ENCODE measurements at places on chromosomes 1 and 21. TPM values are rescaled to one million over a fixed set of nuclear protein-coding genes. Genes with fewer than 3 reads are reported as not detected.
A peak's percentile ranks its signal among the peaks of the same experiment; 100 is the strongest.

DNA sequence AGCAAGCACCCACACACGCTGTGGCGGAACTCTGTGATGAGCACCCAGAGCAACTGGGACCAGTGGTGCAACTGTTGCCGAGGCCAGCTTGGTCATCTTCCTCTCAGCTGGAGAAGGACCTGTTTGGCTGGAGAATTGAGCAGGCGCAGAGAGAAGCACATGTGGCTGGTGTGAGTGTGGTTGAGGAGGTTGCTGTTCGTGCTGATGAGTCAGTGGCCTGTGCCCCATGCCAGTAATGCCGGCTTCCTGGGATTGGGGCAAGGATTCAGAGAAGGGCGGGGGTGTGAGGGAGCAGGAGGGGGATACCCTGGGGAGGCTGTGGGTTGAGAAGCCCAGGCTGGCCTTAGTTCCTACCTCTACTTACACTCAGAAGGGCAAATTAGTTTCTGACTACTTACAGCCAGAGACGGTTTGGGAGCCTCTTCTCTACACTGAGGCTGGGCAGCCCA is 57.5 kb upstream of the EPS8L3 start:
- DNase-seq: peak; percentile 79
- H3K4me1 ChIP-seq: peaks cover 35% of the 10 kb centered on the region
- H3K36me3 ChIP-seq: no peaks in the 10 kb centered on the region

- H3K27me3 ChIP-seq: peaks cover 3% of the 10 kb centered on the region
- no peak for DNase-seq
- H3K4me1 ChIP-seq: no peaks in the 10 kb centered on the region
- no peak overlapping the region for H3K27ac ChIP-seq
- H3K36me3 ChIP-seq: no peaks in the 10 kb centered on the region
Observed at GRCh38 chr1:46077644-46078043, 54.8 kb downstream of the PIK3R3 start.

GRCh38 chr1:57116871-57117270 is 151.1 kb upstream of the C8B start:
- no peaks in the 10 kb centered on the region for H3K4me1 ChIP-seq
- DNase-seq: no peak
- peaks cover 2% of the 10 kb centered on the region for H3K27me3 ChIP-seq
- no peaks in the 10 kb centered on the region for H3K36me3 ChIP-seq
- no peak overlapping the region for H3K27ac ChIP-seq
- no peak overlapping the region for H3K4me3 ChIP-seq

GRCh38 chr1:223836586-223836985 is 9.2 kb downstream of the TP53BP2 start:
- no peak for DNase-seq
- no peak overlapping the region for H3K4me3 ChIP-seq
- no peaks in the 10 kb centered on the region for H3K27me3 ChIP-seq
- peaks cover 29% of the 10 kb centered on the region for H3K4me1 ChIP-seq
- no peak overlapping the region for H3K27ac ChIP-seq

DNA sequence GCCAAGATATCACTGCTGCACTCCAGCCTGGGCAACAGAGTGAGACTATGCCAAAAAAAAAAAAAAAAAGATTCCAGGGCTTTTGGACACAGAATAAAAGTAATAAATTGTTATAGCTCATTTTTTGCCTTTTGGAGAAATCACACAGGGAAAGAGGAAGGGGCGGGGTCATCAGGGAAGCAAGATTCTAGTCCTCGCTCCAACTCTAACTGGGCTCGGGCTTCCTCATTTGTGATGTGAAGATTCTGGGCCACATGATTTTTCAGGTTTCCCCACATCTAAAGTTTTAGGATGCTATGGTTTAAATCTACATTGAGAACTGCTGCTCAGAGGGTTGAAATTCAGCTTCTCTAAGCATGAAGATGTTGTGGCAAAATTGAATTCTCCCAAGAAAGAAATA is 179.3 kb upstream of the PLXNA2 start:
- no peaks in the 10 kb centered on the region for H3K4me1 ChIP-seq
- H3K4me3 ChIP-seq: no peak overlapping the region
- peaks cover 5% of the 10 kb centered on the region for H3K27me3 ChIP-seq
- H3K36me3 ChIP-seq: no peaks in the 10 kb centered on the region
- no peak for DNase-seq

DNA sequence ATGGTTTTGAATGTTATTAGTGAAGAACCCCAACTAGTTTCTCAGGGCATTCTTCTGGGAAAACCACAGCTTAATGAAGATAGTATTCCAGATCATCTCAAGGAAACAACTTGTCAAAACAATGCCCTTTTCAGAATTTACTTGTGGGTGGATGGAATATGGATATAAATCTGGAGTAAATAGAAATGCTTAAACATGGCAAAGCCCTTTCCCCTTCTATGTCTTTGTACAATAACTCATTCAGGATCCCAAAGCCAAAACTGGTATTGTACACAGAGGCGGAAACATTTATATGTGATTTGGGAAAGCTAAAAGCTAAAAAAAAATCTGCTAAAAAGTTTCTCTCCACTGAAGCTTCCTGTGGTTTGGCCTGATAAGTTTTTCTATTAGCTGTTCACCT is 55.5 kb upstream of the RGS5 start:
- H3K27ac ChIP-seq: no peak overlapping the region
- no peak for DNase-seq
- H3K4me1 ChIP-seq: no peaks in the 10 kb centered on the region
- H3K36me3 ChIP-seq: peaks cover 9% of the 10 kb centered on the region
- no peaks in the 10 kb centered on the region for H3K27me3 ChIP-seq
- no peak overlapping the region for H3K4me3 ChIP-seq

GRCh38 chr1:228799924-228800323 is 64.6 kb downstream of the RHOU start:
- no peaks in the 10 kb centered on the region for H3K36me3 ChIP-seq
- H3K27me3 ChIP-seq: no peaks in the 10 kb centered on the region
- no peak overlapping the region for H3K4me3 ChIP-seq
- H3K4me1 ChIP-seq: peaks cover 27% of the 10 kb centered on the region

DNA sequence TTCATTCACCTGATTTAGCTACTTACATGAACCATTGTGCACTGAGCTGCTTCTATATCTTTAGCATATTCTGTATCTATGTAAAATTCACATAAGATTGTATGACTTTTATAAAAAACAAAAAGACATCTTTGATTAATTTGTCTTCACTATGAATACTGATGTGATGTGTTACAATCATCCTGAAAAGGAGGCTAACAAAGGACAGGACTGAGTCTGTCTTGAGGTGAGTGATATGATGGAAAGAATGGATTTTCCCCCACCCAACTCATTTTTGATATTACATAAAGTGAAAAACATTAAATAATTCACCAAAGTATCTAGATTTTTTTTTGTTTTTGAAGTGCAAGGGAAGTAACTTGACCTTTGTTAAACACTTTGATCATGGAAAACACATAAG is 9.8 kb downstream of the PTPRC start:
- peak overlapping the region; percentile 97 for H3K27ac ChIP-seq
- no peaks in the 10 kb centered on the region for H3K27me3 ChIP-seq
- peak overlapping the region; percentile 86 for H3K4me3 ChIP-seq
- H3K36me3 ChIP-seq: peaks cover 81% of the 10 kb centered on the region
- no peak for DNase-seq

DNA sequence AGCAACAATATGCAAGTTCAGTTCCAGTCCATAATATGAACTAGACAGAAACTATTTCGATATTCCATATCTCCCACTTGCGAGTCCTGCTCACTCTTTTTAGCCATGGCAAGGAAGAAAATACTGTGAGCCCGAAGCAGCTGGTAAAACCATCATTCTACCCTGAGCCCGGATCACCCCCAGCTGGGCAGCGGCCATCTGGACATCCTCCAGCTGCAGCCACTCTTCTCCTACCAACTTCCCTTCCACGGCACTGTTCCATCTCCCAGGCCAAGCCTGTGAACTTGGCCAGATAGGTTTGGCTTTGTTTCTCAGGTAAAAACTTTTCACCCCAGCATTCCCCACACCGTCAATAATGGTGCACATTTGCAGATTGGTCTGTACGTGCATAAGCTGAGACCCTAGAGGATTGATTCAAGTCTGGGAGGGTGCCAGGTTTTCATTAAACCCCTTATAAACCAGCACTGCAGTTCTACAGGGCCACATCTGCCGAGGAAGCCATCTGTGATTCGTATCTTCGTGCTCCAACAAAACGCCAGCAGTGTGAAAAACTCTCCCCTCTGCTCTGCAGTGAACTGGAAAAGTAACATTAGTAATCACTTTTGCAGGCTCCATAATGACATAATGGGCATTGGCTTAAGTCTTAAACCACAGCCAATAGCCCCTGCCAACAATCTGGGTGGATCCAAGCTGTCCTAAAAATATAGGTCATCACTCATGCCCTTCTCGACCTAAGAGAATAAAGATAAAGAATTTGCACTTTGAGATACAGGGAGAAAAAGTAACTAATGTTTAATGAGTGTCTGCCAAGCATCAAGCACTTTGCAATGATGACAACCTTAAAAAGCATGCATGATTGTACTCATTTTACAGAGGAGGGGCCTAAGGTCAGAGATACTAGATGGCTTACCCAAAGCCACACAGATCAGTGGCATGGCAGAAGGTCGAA is 205.1 kb downstream of the PLPP3 start:
- H3K27me3 ChIP-seq: peaks cover 3% of the 10 kb centered on the region
- no peaks in the 10 kb centered on the region for H3K4me1 ChIP-seq
- no peak overlapping the region for H3K27ac ChIP-seq
- no peak overlapping the region for H3K4me3 ChIP-seq
- H3K36me3 ChIP-seq: no peaks in the 10 kb centered on the region

DNA sequence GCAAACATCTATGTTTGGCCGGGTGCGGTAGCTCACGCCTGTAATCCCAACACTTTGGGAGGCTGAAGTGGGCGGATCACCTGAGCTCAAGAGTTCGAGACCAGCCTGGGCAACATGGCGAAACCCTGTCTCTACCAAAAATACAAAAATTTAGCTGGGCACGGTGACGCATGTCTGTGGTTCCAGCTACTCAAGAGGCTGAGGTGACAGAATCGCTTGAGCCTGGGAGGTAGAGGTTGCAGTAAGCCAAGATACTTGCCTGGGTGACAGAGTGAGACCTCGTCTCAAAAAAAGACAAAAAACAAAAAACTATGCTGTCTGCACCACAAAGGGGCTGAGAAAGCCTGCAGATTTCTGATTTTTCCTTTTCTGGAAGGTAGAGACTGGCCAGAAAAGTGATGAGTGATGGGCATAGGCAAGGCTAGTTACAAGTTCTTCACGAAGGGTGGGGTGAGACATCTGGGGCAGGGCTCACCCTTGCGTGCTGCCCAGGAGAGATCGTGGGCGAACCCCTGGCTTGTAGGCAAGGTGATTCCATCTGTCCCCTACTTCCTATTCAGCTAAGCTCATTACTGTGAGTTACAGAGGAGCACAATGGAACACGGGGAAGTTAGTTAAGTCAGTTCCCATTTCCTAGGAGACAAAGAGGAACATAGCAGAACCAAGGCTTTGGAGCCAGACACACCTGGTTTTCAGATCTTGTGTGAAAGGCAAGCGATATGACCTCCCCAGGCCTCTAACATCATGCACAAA is 3.2 kb downstream of the SLC2A1 start:
- H3K27ac ChIP-seq: peak overlapping the region; percentile 85
- H3K4me3 ChIP-seq: peak overlapping the region; percentile 76
- H3K4me1 ChIP-seq: peaks cover 65% of the 10 kb centered on the region
- no peaks in the 10 kb centered on the region for H3K27me3 ChIP-seq
- peaks cover 67% of the 10 kb centered on the region for H3K36me3 ChIP-seq

- peaks cover 3% of the 10 kb centered on the region for H3K27me3 ChIP-seq
- H3K27ac ChIP-seq: no peak overlapping the region
- H3K4me1 ChIP-seq: no peaks in the 10 kb centered on the region
- H3K4me3 ChIP-seq: no peak overlapping the region
- DNase-seq: no peak
- H3K36me3 ChIP-seq: no peaks in the 10 kb centered on the region
Observed at GRCh38 chr1:56390232-56390867, 189.0 kb downstream of the PLPP3 start.

GRCh38 chr1:223066415-223066814 is 76.6 kb downstream of the TLR5 start:
- no peak overlapping the region for H3K4me3 ChIP-seq
- H3K36me3 ChIP-seq: no peaks in the 10 kb centered on the region
- no peak for DNase-seq
- H3K4me1 ChIP-seq: no peaks in the 10 kb centered on the region

GRCh38 chr1:155537193-155537592 is 25.4 kb downstream of the ASH1L start:
- peaks cover 18% of the 10 kb centered on the region for H3K36me3 ChIP-seq
- no peak for DNase-seq
- peaks cover 64% of the 10 kb centered on the region for H3K4me1 ChIP-seq
- H3K27me3 ChIP-seq: no peaks in the 10 kb centered on the region
- no peak overlapping the region for H3K4me3 ChIP-seq

- no peaks in the 10 kb centered on the region for H3K4me1 ChIP-seq
- H3K36me3 ChIP-seq: no peaks in the 10 kb centered on the region
- no peak overlapping the region for H3K4me3 ChIP-seq
- H3K27me3 ChIP-seq: no peaks in the 10 kb centered on the region
Observed at GRCh38 chr21:18129526-18129925, 115.1 kb upstream of the CHODL start.

DNA sequence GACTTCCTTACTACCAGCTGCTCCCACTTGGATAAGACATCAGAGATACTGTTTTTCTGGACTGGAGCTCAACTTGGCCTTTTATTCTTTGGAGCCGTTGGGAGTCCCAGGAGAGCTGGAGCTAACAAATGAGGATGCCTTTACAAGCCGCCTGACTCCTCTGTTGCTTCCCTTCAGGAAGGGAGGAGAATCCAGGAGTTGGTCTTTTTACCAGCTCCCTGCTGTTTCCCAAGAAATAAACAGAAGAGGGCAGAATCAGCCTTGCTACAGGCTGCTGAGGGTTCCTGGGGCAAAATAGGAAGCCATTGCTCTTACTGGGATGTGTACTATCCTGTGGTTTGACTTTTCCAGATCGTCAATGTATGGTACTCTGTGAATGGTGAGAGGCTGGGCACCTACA is 1.5 kb downstream of the EIF3I start:
- H3K4me3 ChIP-seq: peak overlapping the region; percentile 96
- peaks cover 33% of the 10 kb centered on the region for H3K4me1 ChIP-seq
- no peaks in the 10 kb centered on the region for H3K27me3 ChIP-seq
- H3K27ac ChIP-seq: peak overlapping the region; percentile 98
- H3K36me3 ChIP-seq: peaks cover 40% of the 10 kb centered on the region

- H3K36me3 ChIP-seq: no peaks in the 10 kb centered on the region
- DNase-seq: no peak
- no peak overlapping the region for H3K27ac ChIP-seq
Observed at GRCh38 chr1:240058049-240058448, 33.6 kb upstream of the FMN2 start.

- peaks cover 2% of the 10 kb centered on the region for H3K36me3 ChIP-seq
- H3K27ac ChIP-seq: no peak overlapping the region
- no peak for DNase-seq
- no peaks in the 10 kb centered on the region for H3K27me3 ChIP-seq
- H3K4me3 ChIP-seq: no peak overlapping the region
- no peaks in the 10 kb centered on the region for H3K4me1 ChIP-seq
Observed at GRCh38 chr1:29563571-29563970, 327.2 kb downstream of the PTPRU start.

DNA sequence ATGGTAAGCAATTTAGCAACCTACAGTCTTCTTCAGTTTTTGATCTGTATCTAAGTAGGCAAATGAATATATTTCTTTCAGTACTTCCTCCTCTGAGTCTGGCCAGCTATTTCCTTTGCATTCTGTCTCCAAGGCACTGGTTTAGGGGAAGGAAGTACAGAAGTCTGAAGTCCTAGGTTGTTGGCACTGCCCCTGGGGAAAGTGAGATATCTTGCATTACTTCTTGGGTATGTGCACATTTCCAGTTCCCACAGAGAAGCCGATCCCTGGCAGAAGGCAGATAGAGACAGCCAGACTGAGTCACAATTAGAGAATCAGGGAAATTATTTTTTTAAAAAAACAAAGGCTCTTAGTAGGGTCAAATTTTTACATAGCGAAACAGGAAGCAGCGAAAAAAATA is 98.8 kb downstream of the RASAL2 start:
- H3K27ac ChIP-seq: no peak overlapping the region
- no peaks in the 10 kb centered on the region for H3K4me1 ChIP-seq
- no peaks in the 10 kb centered on the region for H3K36me3 ChIP-seq
- H3K27me3 ChIP-seq: peaks cover 1% of the 10 kb centered on the region
- H3K4me3 ChIP-seq: no peak overlapping the region

RBP7 gene
- total RNA-seq: not detected

CHI3L2 gene
- 10.4 TPM for total RNA-seq
